Stimulated activated CD4-positive, alpha-beta T cell treated with anti-CD3 and anti-CD28 coated beads, Interleukin-4, amount 100 ng/mL, for 4 hours (primary cell): ENCODE measurements at places on chromosomes 3 and 15.

GRCh38 chr3:182182531-182182968, 470.8 kb downstream of the SOX2 start:
- no peak for DNase-seq

DNA sequence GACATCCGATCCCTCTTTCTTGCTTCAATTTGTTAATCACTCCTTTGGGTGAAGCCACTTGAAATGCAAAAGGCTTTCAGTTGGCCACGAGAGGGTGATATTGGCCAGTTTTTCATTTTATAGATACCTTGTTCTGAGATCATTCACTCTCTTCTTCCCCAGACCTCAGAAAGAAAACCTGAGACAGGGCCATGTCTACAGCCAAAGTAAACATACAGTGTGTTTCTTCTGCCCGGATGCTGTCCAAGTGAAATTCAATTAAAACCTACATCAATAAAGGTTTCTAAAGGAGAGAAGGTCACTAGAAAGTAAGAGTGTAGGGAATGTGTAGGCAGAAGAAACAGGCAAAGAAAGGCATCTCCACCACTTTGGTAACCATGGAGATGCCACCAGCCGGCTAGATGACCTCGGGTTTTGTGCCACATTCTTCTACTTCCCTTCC, 39.5 kb upstream of the FMN1 start:
- DNase-seq, result no peak

DNA sequence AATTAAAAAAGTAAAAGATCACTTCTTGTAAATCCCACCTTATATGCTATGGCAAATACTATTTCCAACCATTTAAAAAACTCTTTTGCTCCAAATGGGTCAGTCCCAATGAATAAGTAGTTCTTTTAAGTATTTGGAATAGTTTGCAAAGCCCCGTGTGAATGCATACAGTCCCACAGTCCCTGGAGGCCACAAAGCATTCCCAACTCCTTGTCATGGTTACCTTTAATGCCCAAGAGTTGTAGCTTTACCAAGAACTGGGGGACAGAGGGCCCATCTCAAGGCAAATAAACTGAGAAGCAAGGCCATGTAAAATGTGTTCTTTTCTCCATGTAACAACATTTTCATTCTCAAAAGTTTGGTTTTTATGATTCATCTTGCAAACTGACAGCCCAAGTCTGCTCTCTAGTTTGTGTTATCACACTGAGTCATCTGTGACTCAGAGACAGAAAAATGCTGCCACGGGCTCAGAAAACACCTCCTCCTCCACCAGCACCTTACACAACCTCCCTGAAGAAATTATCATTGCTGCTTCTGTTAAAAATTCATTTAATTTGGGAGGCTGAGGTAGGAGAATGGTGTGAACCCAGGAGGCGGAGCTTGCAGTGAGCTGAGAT, 336.2 kb downstream of the ERC2 start:
- DNase-seq, result no peak

DNA sequence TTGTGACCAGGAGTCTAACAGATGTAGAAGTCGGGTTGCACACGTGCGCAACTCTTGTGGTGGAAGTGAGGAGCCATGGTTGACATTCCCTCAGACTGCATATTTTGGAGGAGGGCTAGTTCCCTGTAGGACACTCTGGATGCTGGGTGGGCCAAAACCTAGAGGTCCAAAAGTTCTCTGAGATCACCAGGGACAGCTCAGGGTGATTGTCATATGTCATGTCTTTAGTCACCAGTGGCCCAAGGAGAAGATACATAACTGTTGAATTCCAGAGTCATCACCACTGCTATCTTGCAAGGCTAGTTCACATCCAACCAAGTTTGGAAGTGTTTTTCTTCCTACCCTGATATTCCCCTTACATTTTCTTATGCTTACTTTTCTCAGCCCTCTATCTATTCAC, 95.2 kb upstream of the C3orf80 start:
- no peak for DNase-seq
